Large intestine (tissue), 12 donors: ENCODE measurements at places on chromosomes 13 and 19.

DNA sequence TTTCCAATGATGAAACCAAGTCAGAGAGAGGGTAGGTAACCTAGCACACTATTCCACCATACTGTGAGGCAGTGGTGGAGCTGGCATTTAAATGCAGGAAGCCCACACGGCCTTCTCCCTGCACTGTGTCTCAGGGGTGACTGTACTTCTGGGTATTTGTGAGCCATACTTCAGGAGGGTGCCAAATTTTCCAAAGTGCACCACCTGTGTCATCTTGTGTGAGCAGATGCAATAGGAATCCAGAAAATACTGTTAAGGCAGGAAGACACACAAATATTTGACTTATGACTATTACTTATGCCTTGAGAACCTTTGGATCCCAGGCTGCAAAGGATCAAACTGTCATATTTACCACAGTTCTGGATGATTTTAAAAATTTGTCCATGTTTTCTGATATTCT is 17.3 kb downstream of the ZNF229 start:
- no peak for DNase-seq
- H3K27ac ChIP-seq: no peak overlapping the region
- H3K4me3 ChIP-seq: no peak overlapping the region
- no peaks in the 10 kb centered on the region for H3K27me3 ChIP-seq
- H3K4me1 ChIP-seq: no peaks in the 10 kb centered on the region

- peak overlapping the region; percentile 71 for H3K27ac ChIP-seq
- no peaks in the 10 kb centered on the region for H3K27me3 ChIP-seq
- peak; percentile 97 for DNase-seq
Measured at GRCh38 chr13:112990783-112991182, 21.8 kb downstream of the MCF2L start.

- H3K4me3 ChIP-seq: no peak overlapping the region
- no peak for DNase-seq
- H3K27me3 ChIP-seq: no peaks in the 10 kb centered on the region
- H3K36me3 ChIP-seq: peaks cover 15% of the 10 kb centered on the region
Measured at GRCh38 chr19:4929186-4929585, 19.9 kb downstream of the UHRF1 start.

- H3K4me3 ChIP-seq: no peak overlapping the region
- peaks cover 43% of the 10 kb centered on the region for H3K36me3 ChIP-seq
- peak overlapping the region; percentile 97 for H3K27ac ChIP-seq
- no peak for DNase-seq
Measured at GRCh38 chr19:40755248-40755624, 4.2 kb downstream of the SNRPA start.

DNA sequence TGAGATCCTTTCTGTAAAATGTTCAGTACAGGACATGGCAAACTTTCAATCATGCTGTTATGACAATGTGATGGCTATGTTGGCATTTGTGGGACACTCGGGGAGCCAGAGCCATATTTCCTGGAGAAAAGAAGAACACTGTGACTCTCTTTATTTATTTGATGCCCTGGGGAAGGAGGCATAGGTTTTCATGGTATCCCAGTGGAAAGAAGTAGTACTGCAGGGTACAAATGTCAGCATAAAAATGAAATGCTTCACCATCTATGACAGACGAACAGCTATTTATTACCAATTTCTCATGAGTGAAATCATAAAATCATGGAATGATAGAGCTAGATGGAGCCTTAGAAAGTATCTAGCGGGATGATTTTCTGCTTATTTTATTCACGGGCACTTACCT is 217.1 kb downstream of the COL4A1 start:
- H3K27ac ChIP-seq: no peak overlapping the region
- H3K4me3 ChIP-seq: no peak overlapping the region
- no peak for DNase-seq
- no peaks in the 10 kb centered on the region for H3K27me3 ChIP-seq

GRCh38 chr19:48726556-48726955 is 7.0 kb upstream of the MAMSTR start:
- H3K36me3 ChIP-seq: no peaks in the 10 kb centered on the region
- no peaks in the 10 kb centered on the region for H3K27me3 ChIP-seq
- H3K4me1 ChIP-seq: no peaks in the 10 kb centered on the region
- no peak overlapping the region for H3K27ac ChIP-seq

DNA sequence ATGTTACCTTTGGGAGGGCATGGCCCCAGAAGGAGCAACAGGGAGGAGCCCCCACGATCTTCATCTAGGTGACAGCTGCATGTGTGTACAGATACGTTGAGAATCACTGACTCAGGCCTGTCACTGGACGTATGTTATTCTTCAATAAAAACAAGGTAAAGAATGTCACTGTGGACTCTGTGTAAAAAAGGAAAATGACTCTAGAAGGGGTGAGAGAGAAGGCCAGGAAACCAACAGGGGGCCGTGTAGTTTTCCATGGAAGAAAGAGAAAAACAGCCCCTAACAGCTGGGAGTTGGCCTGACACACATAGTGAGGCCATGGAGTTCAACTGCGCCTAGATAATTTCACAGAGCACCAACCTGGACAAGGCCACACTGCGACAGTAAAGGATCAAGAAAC is 1.9 kb upstream of the LYPD3 start:
- no peaks in the 10 kb centered on the region for H3K36me3 ChIP-seq
- H3K27ac ChIP-seq: no peak overlapping the region
- peaks cover 4% of the 10 kb centered on the region for H3K4me1 ChIP-seq
- no peak for DNase-seq
- H3K4me3 ChIP-seq: no peak overlapping the region
- H3K27me3 ChIP-seq: peaks cover 15% of the 10 kb centered on the region

GRCh38 chr19:27892500-27892899 is 1320.5 kb downstream of the UQCRFS1 start:
- DNase-seq: no peak
- H3K4me3 ChIP-seq: no peak overlapping the region
- H3K36me3 ChIP-seq: no peaks in the 10 kb centered on the region
- H3K27ac ChIP-seq: no peak overlapping the region
- H3K4me1 ChIP-seq: no peaks in the 10 kb centered on the region

DNA sequence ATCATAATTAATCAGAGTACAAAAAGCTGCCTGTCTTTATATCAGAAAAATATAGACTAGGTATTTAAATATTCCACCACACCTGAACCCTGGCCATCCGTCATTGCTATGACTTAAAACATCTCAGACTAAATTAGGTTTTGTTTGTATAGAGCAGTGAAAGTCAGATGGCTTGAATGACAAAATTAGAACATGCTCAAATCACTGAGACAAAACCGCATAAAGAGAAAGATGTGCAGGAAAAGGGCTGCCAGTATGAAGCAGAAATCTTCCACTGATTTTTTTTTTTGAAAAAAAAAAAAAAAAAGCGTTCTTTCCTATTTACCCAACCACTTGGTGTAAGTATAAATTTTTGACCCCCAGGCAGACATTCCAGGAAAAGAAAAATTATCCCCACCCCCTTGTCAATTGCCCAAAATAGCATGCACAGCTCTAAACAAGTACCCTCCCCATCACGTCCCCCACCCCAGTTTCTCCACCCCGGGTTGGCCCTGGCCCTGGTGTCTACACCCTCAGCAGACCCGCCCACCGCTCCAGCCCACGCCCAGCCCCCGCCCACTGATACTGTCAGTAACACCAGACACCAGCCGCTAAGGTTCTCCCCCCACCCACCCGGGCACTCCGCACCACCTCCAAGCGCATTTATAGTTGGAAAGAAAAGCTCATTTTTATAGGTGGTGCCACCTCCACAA is 118.6 kb downstream of the URI1 start:
- no peak for DNase-seq
- peaks cover 9% of the 10 kb centered on the region for H3K27me3 ChIP-seq
- H3K27ac ChIP-seq: no peak overlapping the region
- no peaks in the 10 kb centered on the region for H3K4me1 ChIP-seq
- H3K4me3 ChIP-seq: no peak overlapping the region
- no peaks in the 10 kb centered on the region for H3K36me3 ChIP-seq

- H3K4me1 ChIP-seq: no peaks in the 10 kb centered on the region
- no peaks in the 10 kb centered on the region for H3K36me3 ChIP-seq
- no peak for DNase-seq
- no peak overlapping the region for H3K27ac ChIP-seq
- H3K27me3 ChIP-seq: no peaks in the 10 kb centered on the region
Measured at GRCh38 chr13:57799624-57800023, 168.1 kb downstream of the PCDH17 start.

DNA sequence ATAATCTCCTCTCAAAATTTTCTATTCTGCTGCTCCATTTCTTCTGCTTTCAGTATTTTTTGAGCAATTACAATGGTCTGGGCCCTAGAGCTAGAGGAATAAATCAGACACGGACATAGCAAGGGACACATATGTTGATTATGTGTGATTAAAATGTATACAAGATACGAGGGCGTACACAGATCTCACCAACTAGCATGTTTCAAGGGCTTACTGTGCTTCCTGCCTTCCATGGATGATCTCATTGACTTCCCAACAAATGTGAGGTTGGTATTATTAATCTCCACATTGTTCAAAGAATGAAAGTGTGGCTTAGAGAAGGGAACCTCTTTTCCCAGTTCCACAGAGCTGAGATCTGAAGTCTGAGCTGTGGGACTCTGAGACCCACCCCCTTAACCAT is 9.1 kb downstream of the PLD3 start:
- H3K4me3 ChIP-seq: no peak overlapping the region
- no peak for DNase-seq
- H3K4me1 ChIP-seq: no peaks in the 10 kb centered on the region

DNA sequence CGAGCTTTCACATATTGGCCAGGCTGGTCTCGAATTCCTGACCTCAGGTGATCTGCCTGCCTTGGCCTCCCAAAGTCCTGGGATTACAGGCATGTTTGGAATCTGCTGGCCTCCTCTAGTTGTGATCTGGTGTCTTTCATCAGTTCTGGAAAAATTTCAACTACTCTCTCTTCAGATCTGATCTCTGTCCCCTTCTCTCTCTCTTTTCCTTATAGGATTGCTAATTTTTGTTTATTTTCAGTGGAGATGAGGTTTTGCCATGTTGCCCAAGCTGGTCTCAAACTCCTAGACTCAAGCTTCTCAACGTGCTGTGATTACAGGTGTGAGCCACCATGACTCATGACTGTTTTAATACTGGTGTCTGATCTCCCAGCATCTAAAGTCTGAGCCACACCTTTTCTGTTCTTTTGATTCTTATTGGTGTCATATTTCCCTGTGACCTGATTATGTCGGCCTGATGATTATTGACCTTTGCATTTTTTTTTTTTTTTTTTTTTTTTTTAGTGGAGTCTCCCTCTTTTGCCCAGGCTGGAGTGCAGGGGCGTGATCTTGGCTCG is 10.4 kb upstream of the NANOS2 start:
- DNase-seq: no peak
- H3K4me1 ChIP-seq: no peaks in the 10 kb centered on the region
- no peaks in the 10 kb centered on the region for H3K36me3 ChIP-seq
- H3K4me3 ChIP-seq: no peak overlapping the region

GRCh38 chr13:34886987-34887386 is 55.1 kb upstream of the NBEA start:
- no peaks in the 10 kb centered on the region for H3K36me3 ChIP-seq
- no peaks in the 10 kb centered on the region for H3K27me3 ChIP-seq
- no peak for DNase-seq
- H3K4me3 ChIP-seq: no peak overlapping the region
- no peak overlapping the region for H3K27ac ChIP-seq

DNA sequence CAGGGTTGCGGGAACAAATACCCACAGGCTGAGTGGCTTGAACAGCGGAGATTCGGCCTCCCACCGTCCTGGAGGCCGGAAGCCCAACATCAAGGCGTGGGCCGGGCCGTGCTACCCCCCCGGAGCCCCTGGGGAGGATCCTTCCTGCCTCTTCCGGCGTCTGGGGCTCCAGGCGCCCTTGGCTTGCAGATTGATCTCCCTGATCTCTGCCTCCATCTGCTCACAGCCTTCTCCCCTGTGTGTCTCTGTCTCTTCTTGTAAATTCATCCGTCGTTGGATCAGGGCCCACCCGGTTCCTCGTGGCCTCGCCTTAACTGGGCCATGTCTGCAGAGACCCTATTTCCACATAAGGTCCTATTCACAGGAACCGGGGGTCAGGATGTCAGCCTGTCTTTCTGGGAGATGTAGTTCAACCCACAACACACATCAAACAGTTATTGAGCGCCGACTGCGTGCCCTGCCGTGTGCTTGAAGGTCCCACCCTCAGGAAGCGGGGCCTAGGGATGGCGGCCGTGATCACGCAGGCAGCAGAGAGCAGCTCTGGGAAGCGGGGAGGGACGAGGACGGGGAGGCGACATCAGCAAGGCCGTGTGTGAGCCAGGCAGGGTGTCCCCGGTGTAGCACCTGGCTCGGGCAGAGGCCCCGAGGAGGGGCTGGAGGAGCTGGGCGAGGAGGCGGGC is 21.3 kb downstream of the HCN2 start:
- peak; percentile 30 for DNase-seq
- no peak overlapping the region for H3K4me3 ChIP-seq
- H3K27ac ChIP-seq: no peak overlapping the region

GRCh38 chr19:41551212-41551610 is 24.8 kb upstream of the CEACAM21 start:
- H3K27ac ChIP-seq: no peak overlapping the region
- H3K4me1 ChIP-seq: peaks cover 3% of the 10 kb centered on the region
- DNase-seq: no peak
- H3K27me3 ChIP-seq: no peaks in the 10 kb centered on the region
- H3K36me3 ChIP-seq: no peaks in the 10 kb centered on the region
- H3K4me3 ChIP-seq: no peak overlapping the region

- H3K27ac ChIP-seq: no peak overlapping the region
- peaks cover 18% of the 10 kb centered on the region for H3K4me1 ChIP-seq
- DNase-seq: peak; percentile 53
Measured at GRCh38 chr19:18119013-18119716, 21.6 kb downstream of the MAST3 start.

- H3K27ac ChIP-seq: no peak overlapping the region
- H3K4me3 ChIP-seq: no peak overlapping the region
- DNase-seq: no peak
- peaks cover 20% of the 10 kb centered on the region for H3K27me3 ChIP-seq
- no peaks in the 10 kb centered on the region for H3K36me3 ChIP-seq
Measured at GRCh38 chr13:111037927-111038326, 77.2 kb upstream of the ARHGEF7 start.

- no peak overlapping the region for H3K27ac ChIP-seq
- no peaks in the 10 kb centered on the region for H3K4me1 ChIP-seq
- DNase-seq: no peak
- H3K4me3 ChIP-seq: no peak overlapping the region
- H3K27me3 ChIP-seq: no peaks in the 10 kb centered on the region
Measured at GRCh38 chr13:49759503-49759902, 33.0 kb downstream of the KPNA3 start.

- H3K4me1 ChIP-seq: peaks cover 58% of the 10 kb centered on the region
- no peak overlapping the region for H3K4me3 ChIP-seq
- no peaks in the 10 kb centered on the region for H3K27me3 ChIP-seq
- H3K36me3 ChIP-seq: peaks cover 41% of the 10 kb centered on the region
- DNase-seq: no peak
- H3K27ac ChIP-seq: no peak overlapping the region
Measured at GRCh38 chr19:4380254-4380727, 20.1 kb downstream of the SH3GL1 start.

DNA sequence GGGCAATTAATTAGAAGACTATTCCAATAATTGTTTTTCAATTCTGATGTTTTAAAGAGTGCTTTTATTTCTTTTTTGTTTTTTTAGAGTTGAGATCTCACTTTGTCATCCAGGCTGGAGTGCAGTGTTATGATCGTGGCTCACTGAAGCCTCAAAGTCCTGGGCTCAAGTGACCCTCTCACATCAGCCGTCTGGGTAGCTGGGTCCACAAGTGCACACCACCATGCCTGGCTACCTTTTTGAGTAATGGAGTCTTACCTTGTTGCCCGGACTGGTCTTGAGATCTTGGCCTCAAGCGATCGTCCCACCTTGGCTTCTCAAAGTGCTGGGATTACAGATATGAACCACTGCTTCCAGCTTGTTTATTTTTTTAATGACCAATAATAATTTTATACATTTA is 207.8 kb downstream of the NDFIP2 start:
- H3K27me3 ChIP-seq: no peaks in the 10 kb centered on the region
- no peak overlapping the region for H3K27ac ChIP-seq
- H3K4me3 ChIP-seq: no peak overlapping the region
- no peaks in the 10 kb centered on the region for H3K36me3 ChIP-seq
- H3K4me1 ChIP-seq: no peaks in the 10 kb centered on the region
